ENCODE measurements at places on chromosomes 12 and 14.

DNA sequence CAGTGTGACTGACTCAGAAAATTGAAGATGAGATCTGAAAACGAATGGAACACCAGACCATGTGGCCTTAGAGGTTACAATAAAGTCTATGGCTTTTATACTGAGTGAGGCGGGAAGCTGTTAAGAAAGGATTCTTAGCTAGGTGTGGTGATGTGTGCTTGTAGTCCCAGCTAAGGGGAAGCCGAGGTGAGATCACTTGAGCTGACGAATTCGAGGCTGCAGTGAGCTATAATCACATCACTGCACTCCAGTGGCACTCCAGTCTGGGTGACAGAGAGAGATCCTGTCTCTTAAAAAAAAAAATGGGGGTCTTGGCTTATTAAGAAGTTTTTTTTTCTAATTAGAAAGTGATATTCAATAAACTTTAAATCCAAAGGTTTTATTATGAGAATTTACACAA is 678.6 kb downstream of the TMTC2 start:
- no peak for DNase-seq

DNA sequence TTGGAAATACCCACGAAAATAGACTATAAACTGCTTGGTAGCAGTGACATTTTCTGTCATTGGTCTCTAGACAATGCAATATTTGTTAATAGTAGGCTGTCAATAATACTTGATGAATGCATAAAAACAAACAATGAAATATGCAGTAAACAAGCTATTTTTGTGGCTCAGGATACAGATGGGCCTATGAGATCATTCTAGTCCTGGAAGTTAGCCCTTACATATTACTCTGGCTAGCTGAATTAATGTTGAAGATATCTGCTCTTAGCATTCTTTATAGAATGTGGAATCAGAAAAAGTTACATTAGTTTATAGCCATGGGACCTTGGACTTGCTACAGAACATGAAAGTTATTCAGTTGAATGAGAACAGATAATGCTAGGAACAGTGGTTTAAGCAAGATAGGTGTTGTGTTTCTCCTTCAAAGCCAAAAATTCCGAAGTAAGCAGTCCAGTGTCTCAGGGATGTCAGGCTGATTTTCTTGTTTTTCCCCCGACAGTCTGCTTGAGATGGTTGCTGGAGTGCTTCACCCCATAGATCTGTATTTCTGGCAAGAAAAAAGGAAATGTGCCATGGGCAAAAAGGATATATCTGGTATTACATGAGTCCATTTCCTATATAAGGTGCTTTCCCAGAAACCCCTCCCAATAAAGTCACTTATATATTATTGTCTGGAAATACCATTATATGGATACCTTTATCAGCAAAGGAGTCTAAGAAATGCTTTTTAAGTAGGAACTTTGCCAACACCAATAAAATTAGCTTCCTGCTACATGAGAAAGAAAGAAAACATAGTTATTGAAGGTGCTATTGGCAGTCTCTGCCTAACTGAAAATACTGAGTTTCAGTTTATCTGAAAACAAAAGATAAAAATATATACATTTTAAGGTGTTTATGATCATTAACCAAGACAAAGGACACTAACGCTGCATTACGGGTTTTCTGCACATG is 619.4 kb upstream of the ATP2B1 start:
- DNase-seq, result no peak

- no peak for DNase-seq
These were observed 25.6 kb upstream of the MBIP start for GRCh38 chr14:36346052-36346451.

DNA sequence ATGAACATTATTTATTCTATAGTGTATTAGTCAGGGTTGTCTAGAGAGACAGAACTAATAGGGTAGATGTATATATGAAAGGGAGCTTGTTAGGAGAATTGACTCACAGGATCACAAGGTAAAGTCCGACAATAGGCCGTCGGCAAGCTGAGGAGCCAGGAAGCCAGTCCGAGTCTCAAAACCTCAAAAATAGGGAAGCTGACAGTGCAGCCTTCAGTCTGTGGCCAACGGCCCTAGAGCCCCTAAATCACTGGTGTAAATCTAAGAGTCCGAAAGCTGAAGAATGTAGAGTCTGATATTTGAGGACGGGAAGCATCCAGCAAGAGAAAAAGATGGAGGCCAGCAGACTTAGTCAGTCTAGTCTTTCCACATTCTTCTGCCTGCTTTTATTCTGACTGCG is 912.2 kb downstream of the FLRT2 start:
- no peak for DNase-seq

DNA sequence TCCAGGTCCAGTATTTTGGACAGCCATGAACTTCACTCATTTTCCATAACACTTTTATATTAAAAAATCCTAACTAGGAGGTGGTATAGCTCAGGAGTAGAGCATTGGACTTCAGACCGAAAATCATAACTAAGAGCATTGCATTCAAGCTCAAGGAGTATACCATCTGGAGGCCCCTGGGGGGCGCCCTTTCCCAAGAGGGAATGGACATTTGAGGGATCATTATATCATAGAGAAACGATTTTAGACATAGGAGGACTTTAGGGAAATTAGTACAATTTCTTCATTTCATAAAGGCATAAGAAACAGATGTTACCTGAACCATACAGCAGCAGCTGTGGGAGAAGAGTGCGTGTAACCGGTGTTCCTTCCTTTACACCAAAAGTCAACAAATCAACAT is 5.2 kb upstream of the ATG14 start:
- DNase-seq, result no peak

DNA sequence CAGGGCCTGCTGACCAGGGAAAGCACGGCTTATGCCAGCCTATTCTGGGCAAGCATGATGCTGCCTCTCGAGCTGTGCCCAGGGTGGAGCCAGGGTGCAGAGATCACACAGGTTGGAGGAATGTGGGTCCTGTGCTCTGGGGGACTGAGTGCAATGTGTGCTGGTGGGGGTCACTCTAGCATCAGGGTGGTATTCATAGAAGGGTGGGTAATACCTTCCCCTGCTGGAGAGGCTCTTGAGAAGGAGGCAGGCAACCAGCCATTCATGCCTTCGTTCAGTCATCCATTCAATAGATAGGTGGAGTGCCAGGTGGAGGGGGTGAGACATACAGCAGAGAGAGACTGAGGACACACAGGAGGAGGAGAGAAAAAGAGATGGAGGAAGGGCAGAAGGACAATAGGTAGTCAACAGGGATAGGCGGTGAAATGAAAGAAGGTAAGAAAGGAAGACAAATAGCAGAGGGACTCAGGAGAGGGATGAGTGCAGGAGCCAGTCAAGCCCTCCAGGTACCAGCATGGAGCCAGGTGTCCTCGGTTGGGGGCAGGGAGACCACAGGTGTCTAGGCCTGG is 5.2 kb upstream of the ZNF385A start:
- DNase-seq, result no peak

- no peak for DNase-seq
These were observed 356.9 kb downstream of the MED13L start for GRCh38 chr12:115920395-115921183.

DNA sequence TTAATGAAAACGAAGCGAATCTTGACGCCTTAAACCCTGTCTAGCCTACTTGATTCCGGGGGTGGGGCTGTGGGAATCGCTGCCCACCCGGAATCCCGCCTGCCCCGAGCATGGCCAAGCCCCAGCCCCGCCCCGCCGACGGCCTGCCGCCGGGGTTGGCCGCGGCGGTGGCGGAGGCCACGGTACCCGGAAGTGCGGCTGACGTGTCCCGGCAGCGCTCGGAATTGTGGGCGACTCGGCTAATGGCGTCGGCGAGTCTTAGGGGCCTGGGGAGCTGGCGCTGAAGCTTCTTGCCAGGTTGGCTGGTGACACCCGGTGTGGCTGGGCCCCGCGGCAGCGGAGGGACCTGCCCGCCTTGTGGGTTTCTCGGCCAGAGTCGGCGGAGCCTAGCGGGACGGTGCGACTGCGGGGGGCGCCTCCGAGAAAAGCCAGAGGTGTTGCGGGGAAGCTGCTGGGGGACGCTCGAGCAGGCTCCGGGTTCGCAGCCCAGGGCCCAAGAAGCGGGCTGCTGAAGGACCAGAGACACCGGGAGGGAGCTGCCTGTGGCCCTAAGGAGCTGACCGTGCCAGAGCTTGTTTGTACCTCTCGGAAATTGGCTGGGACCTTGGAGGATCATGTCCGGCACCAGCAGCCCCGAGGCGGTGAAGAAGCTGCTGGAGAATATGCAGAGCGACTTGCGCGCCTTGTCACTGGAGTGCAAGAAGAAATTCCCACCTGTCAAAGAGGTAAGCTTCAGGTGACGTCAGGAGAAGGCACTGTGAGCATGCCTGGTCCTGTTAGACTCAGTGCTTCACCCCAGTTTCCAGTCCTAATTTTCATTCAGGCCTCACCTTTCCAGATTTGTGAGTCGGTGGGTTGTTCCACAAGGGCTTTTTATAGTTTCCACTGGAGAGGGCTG is at the start of gene MON2:
TSS of gene MON2 (plus strand) at position 233 of the 898 bp plus-strand sequence. CDS start at position 615, 382 bp downstream.
- DNase-seq, result peak; percentile 89

GRCh38 chr14:69094481-69094880 is 58.4 kb downstream of the DCAF5 start:
- DNase-seq, result no peak

DNA sequence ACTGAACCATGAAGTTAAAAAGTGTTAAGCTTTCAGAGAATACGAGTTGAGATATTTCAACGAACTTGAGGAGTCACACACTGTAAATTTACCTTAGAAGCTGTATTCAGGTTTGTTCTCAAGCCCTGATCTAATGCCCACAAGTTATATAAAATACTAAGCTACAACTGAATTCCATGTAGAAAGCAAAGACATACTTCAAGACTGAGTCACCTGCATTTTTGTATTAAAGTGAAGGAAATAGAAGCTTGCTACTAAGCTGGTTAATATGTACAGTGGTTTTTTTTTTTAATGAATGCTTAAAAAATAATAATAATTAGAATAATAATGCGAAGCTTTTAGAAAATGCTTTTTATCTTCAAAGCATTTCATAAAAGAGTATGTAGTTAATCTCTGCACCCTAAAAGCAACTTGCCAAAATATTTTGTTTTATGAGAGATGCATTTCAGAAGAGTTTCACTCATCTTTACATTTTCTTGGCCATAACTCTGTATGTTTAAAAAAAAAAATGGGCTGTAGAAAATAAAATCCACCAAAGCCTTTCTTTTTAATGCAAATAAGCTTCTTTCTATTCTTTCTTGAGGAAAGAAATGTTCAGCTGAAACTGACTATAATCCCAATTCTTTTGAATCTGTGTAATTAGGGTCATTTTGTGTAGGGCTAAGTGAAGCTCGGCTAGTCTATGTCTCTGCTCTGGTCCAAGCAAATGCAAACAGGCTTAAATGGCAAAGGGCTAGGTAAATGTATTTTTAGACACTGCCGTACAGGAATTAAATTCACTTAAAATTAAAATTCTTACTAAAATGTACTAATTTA is 1047.5 kb upstream of the FLRT2 start:
- DNase-seq, result no peak

- no peak for DNase-seq
These were observed 3.1 kb upstream of the ATF7IP start for GRCh38 chr12:14362352-14362751.

DNA sequence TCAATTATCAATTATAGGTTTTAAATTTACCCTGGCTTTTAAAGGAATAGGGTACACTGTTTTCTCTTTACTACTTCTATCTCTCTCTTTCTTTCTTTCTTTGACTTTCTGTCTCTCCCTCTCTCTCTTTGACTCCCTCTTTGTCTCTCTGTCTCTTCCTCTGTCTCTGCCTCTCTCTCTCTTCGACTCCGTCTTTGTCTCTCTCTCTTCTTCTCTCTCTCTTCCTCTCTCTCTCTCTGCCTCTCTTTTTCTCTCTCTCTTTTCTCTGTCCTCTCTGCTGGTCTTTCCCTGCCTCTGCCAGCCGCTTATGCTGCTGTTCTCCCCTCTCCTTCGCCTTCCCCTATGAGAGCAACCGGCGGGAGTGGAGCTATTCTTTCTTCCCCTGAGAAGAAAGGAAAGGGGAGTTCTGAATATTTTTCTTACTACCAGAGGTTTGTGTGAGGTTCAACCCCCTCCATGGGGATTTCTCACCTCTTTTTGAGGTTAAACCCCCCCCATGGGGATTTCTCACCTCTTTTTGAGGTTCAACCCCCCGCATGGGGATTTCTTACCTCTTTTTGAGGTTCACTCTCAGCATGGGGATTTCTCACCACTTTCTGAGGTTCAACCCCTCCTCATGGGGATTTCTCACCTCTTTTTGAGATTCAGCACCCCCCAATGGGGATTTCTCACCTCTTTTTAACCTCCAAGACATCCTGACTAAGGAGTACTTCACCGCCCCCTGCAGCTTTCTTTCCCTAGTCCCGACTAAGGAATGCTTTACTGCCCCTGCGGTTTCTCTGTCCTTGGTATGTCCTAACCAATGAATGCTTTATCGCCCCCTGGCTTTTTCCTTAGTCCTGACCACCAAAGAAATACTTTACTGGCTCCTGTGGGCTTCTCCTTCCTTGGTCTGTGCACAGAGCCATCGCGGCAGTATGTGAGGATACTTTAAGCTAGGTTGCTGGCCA is 27.4 kb upstream of the DDHD1 start:
- DNase-seq, result no peak

DNA sequence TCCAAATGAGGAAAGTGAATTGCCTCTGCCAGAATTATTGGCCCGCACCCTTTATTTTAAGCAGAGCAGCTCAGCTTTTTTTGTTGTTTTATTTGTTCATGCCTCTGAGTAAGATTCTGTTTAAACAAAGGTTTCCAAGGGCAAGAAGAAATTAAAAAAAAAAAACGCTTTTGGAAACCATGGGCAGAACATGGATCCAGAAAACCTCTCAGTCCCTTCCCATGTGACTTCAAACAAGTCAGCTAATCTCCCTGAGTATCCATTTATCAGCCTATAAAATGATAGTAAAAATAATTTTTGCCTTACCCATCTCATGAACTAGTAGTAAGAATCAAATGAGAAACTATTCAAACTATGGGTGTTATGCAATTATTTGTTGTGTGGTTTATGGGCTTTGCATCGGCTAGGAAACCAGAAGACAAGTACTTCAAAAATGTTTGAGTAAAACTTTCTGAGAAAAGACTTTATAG is 27.6 kb downstream of the KITLG start:
- no peak for DNase-seq

DNA sequence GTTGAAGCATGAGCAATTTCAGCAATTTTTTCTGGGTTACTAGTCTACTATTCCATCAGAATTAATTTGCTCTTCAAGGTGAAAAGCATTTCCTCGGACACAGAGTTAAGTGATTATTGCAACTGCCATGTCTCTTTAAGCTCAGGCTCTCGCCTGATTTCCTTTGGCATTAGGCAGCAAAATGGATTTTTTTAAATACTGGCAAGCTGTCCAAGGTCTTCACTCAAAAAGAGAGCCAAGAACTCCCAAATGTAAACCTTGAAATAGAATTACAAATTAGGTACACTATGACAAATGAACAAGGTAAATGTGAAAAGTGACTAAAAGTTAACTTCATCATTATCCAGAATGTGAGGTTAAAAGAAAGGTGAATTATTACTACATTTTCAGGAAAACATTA is 111.9 kb downstream of the GARIN6 start:
- DNase-seq, result no peak

GRCh38 chr12:28550757-28551704 is 360.8 kb downstream of the CCDC91 start:
- DNase-seq, result no peak

DNA sequence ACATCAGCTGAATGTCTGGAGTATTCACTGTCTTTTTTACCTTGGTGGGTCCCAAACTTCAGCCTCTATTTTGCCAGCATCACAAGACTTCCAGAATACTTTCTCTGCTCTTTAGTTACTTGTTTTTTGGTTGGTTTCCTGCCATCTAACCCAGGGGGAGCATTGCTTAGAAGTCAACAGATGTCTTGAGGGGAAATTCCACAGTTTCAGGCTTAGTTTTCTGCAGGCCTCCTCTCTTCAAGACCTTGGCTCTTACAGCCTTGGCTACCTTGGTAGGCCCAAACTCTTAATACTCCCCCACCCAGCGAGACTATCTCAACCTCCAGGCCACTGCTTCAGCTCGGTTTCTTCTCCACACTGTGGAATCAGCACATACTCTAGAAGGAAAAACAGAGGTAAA is 41.7 kb downstream of the NEDD1 start:
- DNase-seq, result no peak

- DNase-seq, result no peak
These were observed 11.5 kb downstream of the RIMKLB start for GRCh38 chr12:8709124-8709830.

Data from renal pelvis (tissue), 12 donors.